ENCODE measurements at places on chromosomes 2 and 18.

- DNase-seq: peak; percentile 68
Observed at GRCh38 chr2:218396688-218397462, 2.8 kb upstream of the CTDSP1 start.

DNA sequence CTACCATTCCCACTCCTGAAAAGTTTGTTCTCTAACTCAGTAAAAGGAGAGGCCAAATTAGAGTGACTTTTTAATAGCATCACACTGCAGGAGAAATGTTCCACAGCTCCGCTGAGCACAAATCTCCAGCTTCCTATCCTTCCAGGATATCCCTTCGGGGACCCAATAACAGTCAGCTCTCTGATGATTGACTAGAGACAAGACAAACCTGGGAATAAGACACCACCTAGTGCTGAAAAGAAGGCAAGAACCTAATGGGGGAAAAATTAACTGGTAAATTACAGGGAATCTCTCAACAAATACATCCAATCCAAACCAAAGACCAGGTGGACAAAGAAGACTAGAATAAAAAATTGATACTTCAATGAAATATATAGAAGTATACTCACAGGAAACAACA is 977.1 kb upstream of the SOX11 start:
- peak; percentile 48 for DNase-seq

DNA sequence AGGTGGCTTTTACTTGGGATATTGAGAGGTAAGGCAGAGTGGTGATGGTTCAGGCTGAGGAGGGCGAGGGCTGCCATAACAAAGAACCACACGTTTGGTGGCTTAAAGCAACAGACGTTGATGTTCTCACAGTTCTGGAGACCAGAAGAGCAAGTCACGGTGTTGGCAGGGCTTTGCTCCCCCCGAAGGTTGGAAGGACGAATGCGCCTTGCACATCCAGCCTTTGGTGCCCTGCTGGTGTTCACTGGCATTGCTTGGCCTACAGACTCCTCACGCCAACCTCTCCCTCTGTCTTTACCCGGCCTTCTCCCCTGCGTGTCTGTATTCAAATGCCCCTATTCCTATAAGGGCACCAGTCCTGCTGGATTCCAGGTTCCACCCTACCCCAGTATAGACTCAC is 125.4 kb downstream of the TPO start:
- no peak for DNase-seq

- no peak for DNase-seq
Observed at GRCh38 chr2:157893611-157894010, 17.5 kb upstream of the ACVR1 start.

DNA sequence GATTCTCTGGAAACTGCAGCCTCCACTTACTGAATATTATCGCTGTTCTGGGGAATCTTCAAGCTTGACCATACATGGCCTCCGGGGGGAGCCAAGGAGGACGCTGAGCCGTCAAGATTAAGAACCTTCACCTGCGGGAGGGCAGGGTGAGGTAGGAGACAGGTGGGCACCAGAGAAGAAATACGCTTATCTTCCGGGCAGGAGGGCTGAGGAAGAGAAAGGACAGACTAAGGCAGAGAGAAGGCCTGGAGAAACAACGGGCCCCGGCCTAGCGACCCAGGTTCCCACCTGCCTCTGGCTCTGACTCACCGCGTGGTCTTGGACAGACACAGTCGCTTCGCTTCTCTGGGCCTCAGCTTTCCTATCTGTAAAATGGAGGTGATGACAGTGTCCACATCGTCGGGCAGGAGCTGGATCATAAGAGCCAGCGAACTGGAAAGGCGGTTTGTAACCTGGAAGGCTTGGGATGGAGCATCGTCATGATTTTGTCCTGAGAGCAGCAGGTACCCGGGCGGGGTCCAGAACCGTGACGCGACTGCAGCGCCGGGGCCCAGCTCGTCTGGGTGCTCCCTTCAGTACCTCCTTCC is 659 bp downstream of the ZNF142 start:
- peak; percentile 53 for DNase-seq

GRCh38 chr2:29224693-29225551 is 109.7 kb downstream of the CLIP4 start:
- DNase-seq: no peak

- DNase-seq: no peak
Observed at GRCh38 chr2:135198481-135198880, 146.4 kb downstream of the RAB3GAP1 start.

GRCh38 chr18:27887711-27888495 is 289.0 kb downstream of the CDH2 start:
- no peak for DNase-seq

DNA sequence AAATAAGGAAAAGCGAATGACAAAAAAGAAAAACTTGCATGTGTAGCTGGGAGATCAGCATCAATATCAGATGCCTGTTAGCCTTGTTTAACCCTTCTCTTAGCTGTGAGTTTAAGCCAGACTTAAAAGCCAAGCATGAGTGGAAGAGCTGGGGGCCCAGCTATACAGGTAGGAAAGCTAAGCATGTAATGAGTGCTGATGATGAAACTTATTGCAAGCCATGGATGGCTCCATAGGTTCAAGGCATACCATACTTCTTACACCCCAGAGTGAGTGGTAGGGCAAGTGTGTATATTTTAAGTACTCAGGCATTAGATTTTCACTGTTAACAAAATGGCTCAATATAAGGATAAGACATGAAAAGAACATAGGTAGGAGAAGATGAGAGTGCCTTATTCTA is 28.0 kb downstream of the RBBP8 start:
- DNase-seq: no peak

- no peak for DNase-seq
Observed at GRCh38 chr18:34710934-34711333, 836 bp downstream of the DTNA start.

- no peak for DNase-seq
Observed at GRCh38 chr2:141534666-141535362, 596.0 kb downstream of the LRP1B start.

DNA sequence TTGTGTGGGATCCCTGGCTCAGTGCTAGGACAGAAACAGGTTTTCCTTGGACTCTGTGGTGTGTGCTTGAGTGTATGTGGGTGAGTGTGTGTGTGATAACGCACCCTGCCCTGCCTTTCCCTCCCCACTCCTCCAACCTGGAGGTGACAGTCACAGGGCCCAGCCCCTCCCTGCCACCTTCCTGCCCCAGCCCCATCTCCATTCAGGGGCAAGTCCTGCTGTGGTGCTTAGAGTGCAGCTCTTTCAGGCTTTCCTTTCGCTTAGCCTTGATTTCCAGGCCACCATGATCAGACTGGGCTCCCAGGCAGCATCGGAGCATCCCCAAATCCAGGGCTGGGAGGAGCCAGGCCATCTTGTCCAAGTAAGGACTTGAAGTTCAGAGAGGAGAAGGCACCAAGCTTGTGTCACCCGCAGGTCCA is 185.2 kb downstream of the ZFP36L2 start:
- DNase-seq: no peak

DNA sequence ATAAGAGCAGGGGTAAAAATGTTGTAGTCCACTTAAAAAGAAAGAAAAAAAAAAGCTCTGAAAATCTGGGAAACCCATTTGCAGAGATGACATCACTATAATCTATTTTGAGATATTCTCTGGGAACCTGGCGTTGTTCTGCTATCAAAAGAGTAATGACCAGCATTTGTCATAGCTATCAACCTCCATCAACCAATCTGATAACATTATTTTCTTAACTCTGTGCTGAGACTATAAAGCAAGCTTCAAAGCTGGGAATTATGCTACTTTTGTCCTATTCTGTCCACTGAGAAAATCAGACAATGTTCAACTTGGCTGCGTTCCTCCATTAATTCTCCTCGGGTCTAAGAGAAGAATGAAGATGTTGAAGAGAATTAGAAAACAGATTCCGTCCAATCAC is 107.5 kb downstream of the STK39 start:
- DNase-seq: no peak

DNA sequence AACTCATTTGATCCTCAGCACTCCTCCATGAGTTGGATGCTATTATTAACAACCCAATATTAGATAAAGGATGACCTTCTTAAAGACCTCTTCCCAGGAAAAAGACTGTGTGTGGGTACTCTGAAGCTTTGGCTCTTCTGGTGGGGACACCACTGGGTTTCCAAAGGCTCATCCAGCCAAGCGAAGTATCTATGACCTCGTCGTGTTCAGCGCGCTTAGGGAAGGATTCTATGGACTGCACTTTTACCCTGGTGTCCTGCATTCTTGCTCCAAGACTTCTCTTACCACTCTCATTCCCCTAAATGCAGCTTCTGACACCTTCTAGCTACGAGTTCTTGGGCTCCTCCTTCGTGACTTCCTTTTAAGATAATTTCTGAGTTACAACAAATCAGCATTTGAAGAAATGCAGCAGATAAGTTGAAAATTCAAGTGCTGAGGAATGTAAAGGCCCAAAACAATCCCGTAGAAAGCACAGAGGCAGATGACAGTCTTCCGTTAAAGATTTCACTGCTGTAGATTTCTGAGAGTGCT is 673 bp upstream of the HNMT start:
- no peak for DNase-seq

- DNase-seq: no peak
Observed at GRCh38 chr2:85737481-85737880, 16.3 kb upstream of the ATOH8 start.

DNA sequence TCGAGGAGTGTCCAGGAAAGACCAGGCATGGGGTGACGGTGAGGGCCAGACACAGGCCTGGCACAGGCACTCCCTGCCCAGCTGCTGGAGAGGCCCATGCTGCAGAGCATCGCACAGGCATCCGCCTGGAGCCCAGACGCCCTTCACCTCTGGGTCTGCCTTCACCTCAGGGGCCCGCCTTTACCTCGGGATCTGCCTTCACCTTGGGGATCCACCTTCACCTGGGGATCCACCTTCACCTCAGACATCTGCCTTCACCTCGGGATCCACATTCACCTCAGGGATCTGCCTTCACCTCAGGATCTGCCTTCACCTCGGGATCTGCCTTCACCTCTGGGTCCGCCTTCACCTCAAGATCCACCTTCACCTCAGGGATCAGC is 7.7 kb downstream of the KIF1A start:
- DNase-seq: no peak

DNA sequence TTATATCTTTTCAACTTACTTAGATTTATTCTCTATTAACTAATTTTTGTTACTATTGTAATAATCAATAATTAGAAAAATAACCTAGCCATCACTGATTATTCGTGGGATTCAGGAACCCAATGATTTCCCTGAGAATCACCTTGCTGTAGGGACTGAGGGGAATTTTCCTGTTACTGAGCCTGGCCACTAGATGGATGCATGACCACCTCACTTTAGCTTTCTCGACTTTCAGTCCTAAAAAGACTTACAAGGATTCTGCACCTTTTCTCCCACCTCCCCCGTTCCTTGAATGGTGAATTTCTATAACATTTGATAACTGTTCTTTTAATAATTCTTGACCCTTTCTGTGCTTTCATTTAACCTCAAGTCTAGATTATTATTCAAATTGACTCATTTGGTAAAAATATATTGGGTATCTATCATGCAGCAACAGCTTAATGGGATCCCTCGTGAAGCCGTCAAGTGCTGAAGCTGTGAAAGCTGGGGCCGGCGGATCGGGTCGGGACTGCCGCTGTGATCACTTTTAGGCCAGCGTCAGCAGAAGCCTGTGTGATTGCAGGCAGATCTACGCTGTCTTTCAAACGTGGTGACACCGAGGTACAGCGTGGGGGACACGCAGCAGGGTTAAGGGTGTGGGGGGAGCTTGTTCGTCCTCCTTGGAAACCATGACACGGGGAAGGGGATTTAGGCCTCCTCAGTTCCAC is 38.8 kb upstream of the TMEM18 start:
- no peak for DNase-seq

GRCh38 chr2:231384970-231385369 is 10.5 kb upstream of the B3GNT7 start:
- no peak for DNase-seq

GRCh38 chr2:100780203-100781008 is 39.5 kb upstream of the NPAS2 start:
- no peak for DNase-seq

GRCh38 chr2:216583147-216583546 is 50.1 kb upstream of the IGFBP2 start:
- DNase-seq: no peak

DNA sequence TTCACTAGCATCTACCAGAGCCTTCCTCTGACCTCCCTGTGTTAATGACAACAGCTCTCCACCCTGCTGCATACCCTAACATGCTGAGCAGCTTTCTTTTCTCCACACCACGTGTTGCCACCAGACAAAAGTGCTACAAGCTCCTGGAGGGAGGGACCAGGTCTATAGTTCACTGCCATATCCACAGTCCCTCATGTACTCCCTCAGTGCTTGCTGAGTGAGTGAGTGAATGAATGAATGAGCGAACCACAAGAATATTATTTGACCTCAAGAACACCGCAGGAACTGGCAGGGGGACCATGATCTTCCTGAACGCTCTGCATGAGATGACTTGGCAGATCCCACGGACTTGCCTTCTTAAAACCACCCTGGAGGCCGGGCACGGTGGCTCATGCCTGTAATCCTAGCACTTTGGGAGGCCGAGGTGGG is 47.4 kb upstream of the CAB39 start:
- DNase-seq: no peak

- DNase-seq: no peak
Observed at GRCh38 chr18:9568186-9568585, 46.2 kb downstream of the PPP4R1 start.

GRCh38 chr18:37138456-37138855 is 309.5 kb downstream of the KIAA1328 start:
- DNase-seq: no peak

DNA sequence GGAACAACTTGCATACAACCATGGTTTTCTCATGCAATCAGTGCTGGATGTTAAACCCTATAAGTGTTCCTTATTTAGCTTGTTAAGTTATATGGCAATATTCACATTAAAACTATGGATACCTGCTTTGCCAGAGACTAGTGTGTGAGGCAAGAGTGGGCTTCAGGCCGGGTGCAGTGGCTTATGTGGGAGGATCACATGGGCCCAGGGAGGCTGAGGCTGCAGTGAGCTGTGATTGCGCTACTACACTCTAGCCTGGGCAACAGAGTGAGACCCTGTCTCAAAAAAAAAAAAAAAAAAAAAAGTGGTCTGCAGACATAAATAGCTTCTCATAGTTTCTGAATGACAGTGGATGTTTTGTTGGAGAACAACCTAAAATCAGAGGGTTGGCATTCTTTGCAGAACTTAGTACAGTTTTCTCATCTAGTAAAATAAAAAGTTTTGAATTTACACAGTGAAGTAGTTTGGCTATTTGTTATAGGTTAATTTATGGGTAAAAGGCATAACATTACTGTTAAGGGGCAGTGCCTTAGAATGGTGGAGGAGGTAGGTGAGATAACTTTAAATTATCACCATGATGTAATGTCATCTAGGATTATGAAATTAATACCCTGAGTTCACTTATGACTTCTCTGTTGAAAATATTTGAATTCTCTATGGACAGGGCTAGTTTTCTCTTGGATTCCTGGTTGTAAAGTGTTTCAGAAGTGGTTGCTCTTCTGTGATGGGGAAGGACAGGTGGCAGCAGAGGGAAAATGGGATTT is 5.3 kb downstream of the CERS6 start:
- DNase-seq: no peak

- no peak for DNase-seq
Observed at GRCh38 chr2:216410550-216410949, 1.7 kb upstream of the SMARCAL1 start.
